NCI-H2227 treated with DMSO at 0.1 percent for 48 hours (cell line): ENCODE measurements at places on chromosomes 16 and 17.

DNA sequence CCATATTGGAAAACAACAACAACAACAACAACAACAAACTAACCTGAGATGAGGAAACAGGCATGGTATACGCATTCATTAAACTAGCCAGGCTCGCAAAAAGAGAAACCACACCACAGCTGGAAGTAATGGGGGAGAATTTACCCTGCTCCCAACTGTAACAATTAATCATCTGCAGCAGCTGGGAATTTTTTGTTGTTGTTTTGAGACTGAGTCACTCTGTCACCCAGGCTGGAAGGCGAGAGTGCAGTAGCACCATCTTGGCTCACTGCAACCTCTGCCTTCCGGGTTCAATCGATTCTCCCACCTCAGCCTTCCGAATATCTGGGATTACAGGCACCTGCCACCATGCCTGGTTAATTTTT, 16.3 kb downstream of the PRPSAP1 start:
- DNase-seq = no peak

DNA sequence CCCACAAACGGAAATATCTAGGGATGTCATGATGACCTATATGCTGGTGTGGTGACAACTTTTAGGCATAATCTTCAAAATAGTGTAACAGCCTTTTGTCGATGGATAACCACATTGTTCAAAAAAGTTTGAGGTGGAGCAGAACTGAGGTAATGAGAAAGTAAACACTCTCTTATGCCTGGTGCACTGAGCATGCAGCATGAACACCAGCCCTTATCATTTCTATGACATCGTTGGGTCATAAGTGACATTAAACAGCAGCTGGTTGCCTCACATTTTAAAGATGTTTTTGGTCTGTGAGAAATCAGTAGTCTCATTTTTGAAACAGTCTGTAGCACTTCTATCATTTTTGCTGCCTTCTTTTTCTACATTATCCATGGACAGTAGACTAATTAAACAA, 1.8 kb downstream of the KRT23 start:
- no peak for DNase-seq

DNA sequence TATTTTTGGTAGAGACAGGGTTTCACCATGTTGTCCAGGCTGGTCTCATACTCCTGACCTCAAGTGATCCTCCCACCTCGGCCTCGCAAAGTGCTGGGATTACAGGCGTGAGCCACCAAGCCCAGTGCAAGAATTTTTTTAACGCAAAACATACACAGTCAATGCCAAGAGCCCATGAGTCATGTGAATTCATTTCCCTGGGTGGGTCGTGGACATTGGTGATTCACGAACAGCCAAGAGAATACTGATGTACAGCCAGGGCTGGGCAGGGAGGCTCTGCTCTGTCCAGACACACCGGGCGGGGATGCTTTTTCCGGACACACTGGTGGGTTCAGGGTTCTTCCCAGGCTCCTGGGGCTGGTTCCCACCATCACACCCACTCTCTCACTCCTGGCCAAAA, 17.7 kb downstream of the SLC38A8 start:
- DNase-seq = no peak

GRCh38 chr16:86306811-86307513, 203.4 kb upstream of the FOXF1 start:
- no peak for DNase-seq

GRCh38 chr17:45883063-45883462, 11.3 kb upstream of the MAPT start:
- no peak for DNase-seq

- no peak for DNase-seq
Measured at GRCh38 chr16:2163211-2163881, 7.8 kb downstream of the TRAF7 start.

DNA sequence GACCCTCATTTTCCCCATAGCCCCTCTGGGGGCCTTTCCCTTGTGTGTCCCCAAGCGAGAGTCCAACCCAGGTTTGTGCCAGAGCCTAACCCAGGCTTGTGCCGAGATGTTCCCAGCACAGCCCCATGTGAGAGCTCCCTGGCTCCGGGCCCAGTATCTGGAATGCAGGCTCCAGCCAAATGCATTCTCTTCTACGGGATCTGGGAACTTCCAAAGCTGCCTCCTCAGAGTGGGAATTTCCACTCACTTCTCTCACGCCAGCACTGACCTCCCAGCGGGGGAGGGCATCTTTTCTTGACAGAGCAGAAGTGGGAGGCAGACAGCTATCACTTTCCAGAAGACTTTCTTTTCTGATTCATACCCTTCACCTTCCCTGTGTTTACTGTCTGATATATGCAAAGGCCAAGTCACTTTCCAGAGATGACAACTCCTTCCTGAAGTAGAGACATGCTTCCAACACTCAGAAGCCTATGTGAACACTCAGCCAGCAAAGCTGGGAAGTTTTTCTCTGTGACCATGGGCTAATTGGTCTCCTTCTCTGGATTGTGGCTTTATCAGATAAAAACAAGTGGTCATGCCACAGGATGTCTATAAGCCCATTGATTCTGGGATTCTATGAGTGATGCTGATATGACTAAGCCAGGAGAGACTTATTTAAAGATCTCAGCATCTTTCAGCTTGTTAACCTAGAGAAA, 2.5 kb upstream of the CCL2 start:
- DNase-seq = no peak

- no peak for DNase-seq
Measured at GRCh38 chr17:50458270-50458669, 10.4 kb downstream of the CHAD start.

- DNase-seq = no peak
Measured at GRCh38 chr16:53429221-53429943, 4.9 kb upstream of the RBL2 start.
